ENCODE measurements at places on chromosomes 2 and 18. TPM values are rescaled to one million over a fixed set of nuclear protein-coding genes. Genes with fewer than 3 reads are reported as not detected.

The PRKAG3 gene
- total RNA-seq, result not detected

The SH3RF3 gene
- 3.8 TPM for total RNA-seq

The REG3A gene
- total RNA-seq, result not detected

The HMSD gene
- 2.0 TPM for total RNA-seq

- H3K27ac ChIP-seq, result no peak overlapping the region
- H3K27me3 ChIP-seq, result no peaks in the 10 kb centered on the region
- H3K4me1 ChIP-seq, result no peaks in the 10 kb centered on the region
Measured at GRCh38 chr2:144659731-144660275, 139.9 kb upstream of the ZEB2 start.

GRCh38 chr2:222608081-222608480 is 47.8 kb downstream of the FARSB start:
- no peaks in the 10 kb centered on the region for H3K36me3 ChIP-seq
- H3K27me3 ChIP-seq, result no peaks in the 10 kb centered on the region
- H3K4me1 ChIP-seq, result no peaks in the 10 kb centered on the region
- H3K4me3 ChIP-seq, result no peak overlapping the region
- DNase-seq, result no peak

The CNPPD1 gene
- total RNA-seq, result 29.7 TPM

- H3K4me3 ChIP-seq, result no peak overlapping the region
- DNase-seq, result no peak
- H3K27ac ChIP-seq, result no peak overlapping the region
- H3K27me3 ChIP-seq, result no peaks in the 10 kb centered on the region
Measured at GRCh38 chr2:183113630-183114029, 10.6 kb upstream of the NUP35 start.

DNA sequence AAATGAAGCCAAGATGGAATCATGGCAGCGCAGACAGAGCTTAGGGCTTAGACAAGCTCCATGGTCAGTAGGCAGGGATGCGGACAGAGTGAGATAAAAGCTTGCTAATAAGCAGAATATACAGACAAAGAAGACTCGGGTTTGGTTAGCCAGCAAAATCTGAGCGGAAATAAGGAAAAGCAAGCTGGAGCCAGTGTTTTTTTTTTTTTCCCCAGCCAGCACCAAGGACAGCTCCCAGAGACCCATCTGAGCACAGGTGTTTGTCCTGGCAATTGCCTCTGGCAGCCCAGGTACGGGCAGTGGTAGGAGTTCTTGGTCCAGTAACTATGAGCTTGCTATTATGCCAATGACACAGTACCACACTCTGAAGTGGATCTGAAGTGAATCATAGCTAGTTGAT is 187.6 kb downstream of the ADCYAP1 start:
- no peak overlapping the region for H3K27ac ChIP-seq
- no peaks in the 10 kb centered on the region for H3K27me3 ChIP-seq
- H3K4me1 ChIP-seq, result no peaks in the 10 kb centered on the region
- DNase-seq, result no peak
- no peak overlapping the region for H3K4me3 ChIP-seq
- H3K36me3 ChIP-seq, result no peaks in the 10 kb centered on the region

- no peak for DNase-seq
- H3K36me3 ChIP-seq, result no peaks in the 10 kb centered on the region
- H3K27ac ChIP-seq, result no peak overlapping the region
- H3K4me3 ChIP-seq, result no peak overlapping the region
- no peaks in the 10 kb centered on the region for H3K27me3 ChIP-seq
- H3K4me1 ChIP-seq, result no peaks in the 10 kb centered on the region
Measured at GRCh38 chr2:37647971-37648330, 23.5 kb downstream of the CDC42EP3 start.

The SPC25 gene
- 1.0 TPM for total RNA-seq

GRCh38 chr2:75292826-75293225 is 93.5 kb upstream of the TACR1 start:
- no peaks in the 10 kb centered on the region for H3K36me3 ChIP-seq
- no peaks in the 10 kb centered on the region for H3K4me1 ChIP-seq
- H3K27me3 ChIP-seq, result no peaks in the 10 kb centered on the region
- no peak for DNase-seq
- H3K27ac ChIP-seq, result no peak overlapping the region

- no peaks in the 10 kb centered on the region for H3K27me3 ChIP-seq
- H3K4me1 ChIP-seq, result no peaks in the 10 kb centered on the region
- no peak overlapping the region for H3K27ac ChIP-seq
- no peaks in the 10 kb centered on the region for H3K36me3 ChIP-seq
- DNase-seq, result no peak
- no peak overlapping the region for H3K4me3 ChIP-seq
Measured at GRCh38 chr2:238331916-238332315, 11.6 kb downstream of the TRAF3IP1 start.

DNA sequence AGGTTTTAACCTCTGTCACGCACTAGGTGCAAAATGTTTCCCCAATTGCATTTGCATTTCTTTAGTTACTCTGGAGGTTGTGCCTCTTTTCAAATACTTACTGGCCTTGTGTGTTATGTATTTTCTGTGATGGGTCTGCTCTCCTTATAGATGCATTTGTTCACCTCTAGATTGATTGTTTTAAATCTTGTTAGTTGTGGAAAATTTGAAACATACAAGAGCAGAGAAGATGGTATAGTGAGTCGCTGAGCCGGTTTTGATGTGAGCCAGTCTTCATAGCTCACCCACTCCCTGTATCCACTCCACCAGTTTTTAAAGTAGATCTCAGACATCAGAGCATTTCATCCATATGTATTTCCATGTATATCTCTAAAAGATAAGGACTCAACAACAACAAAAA is 6.5 kb downstream of the IMP4 start:
- H3K4me1 ChIP-seq, result no peaks in the 10 kb centered on the region
- H3K36me3 ChIP-seq, result no peaks in the 10 kb centered on the region
- H3K4me3 ChIP-seq, result no peak overlapping the region
- H3K27me3 ChIP-seq, result no peaks in the 10 kb centered on the region
- DNase-seq, result no peak

The CPO gene
- total RNA-seq, result 1.1 TPM

DNA sequence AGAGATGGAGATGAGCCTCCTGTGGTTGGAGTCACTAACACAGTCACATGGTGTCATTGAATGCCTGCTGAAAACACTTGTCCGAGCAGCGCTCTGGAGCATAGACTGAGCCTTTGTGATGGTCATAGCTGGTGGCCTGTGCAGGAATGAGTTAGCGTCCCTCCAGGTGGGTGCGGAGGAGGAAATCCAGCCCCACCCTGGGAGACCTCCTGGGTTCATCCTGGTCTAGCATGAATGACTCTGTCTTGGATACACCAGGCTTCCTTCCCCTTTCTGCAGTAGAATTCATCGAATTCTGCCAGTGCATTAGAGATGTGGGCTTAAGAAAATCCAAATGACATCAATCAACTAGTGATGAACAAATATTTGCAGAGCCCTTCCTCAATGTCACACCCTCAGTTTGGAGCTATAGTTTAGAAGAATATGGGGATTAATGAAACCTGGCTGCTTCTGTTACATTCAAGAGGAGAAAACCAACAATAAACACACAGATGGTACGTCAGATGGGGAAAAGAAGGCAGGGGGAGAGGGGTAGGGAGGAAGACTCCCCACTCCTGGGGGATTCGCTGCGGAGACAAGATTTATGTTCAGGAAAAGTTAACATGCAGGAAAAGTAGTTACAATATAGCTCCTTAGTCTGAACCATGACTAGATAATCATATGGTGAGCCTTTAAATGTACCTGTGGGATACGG is 136.7 kb downstream of the DDX1 start:
- DNase-seq, result no peak
- H3K27ac ChIP-seq, result no peak overlapping the region
- no peaks in the 10 kb centered on the region for H3K36me3 ChIP-seq
- H3K27me3 ChIP-seq, result no peaks in the 10 kb centered on the region
- peaks cover 23% of the 10 kb centered on the region for H3K4me1 ChIP-seq

The SERPINB12 gene
- total RNA-seq, result not detected

The LRATD1 gene
- 7.4 TPM for total RNA-seq

DNA sequence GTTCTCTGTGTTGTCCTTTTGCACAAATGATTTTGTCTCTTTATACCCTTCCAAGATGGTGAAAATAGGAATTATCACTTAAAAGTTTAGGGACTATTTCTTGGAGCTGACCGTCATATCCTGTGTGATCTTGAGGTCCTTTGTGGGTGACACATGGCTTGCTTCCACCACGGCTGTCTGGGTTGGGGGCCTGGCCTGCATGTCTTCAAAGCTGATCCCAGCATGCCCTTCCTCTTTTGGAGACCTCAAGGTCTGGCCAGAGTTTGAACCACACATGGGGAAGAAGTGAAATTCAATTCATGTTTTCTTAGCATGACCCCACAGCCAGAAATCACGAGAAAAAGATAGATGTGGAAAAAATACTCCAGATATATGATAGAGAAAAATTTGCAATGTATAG is 14.0 kb downstream of the SFTPB start:
- no peak overlapping the region for H3K27ac ChIP-seq
- no peak for DNase-seq
- no peak overlapping the region for H3K4me3 ChIP-seq
- no peaks in the 10 kb centered on the region for H3K27me3 ChIP-seq
- no peaks in the 10 kb centered on the region for H3K36me3 ChIP-seq

The TPO gene
- not detected for total RNA-seq

GRCh38 chr2:85071096-85071495 is 62.1 kb upstream of the TCF7L1 start:
- no peaks in the 10 kb centered on the region for H3K27me3 ChIP-seq
- no peak for DNase-seq
- no peak overlapping the region for H3K27ac ChIP-seq
- no peaks in the 10 kb centered on the region for H3K36me3 ChIP-seq

The GAREM2 gene
- total RNA-seq, result 6.2 TPM

DNA sequence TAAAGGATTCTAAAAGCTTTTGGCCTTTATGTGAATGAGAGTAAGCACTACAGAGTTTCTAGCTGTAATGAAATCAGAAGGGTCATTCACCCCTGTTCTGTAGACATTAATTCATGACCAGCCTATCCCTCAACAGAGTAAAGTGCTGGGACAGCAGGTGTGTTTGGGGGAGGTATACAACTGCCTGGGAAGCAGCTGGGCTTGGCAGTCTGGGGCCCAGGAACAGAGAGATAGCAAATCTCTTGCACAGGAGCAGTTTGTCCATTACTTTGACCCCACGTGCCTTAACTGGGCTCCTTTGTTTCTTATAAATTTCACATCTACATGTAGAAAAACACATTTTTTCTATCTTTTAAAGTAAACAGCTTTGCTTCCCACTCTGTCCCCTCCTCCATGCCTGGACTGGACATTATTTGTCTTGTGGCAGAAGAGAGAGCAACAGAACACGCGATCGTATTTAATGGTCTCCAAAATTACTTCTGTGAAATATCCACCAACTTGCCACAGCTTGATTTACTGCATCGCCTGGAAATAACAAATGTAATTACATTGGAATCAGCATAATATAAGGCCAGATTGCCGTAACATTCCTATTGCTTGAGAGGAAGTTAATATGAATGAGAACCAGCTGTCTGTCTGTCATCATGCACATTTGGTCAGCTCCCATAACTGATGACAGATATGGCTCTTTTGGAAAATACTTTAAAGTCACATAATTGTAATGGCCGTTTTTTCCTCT is 263.8 kb downstream of the RBM43 start:
- H3K4me1 ChIP-seq, result no peaks in the 10 kb centered on the region
- H3K27me3 ChIP-seq, result no peaks in the 10 kb centered on the region
- DNase-seq, result no peak
- no peak overlapping the region for H3K4me3 ChIP-seq
- no peaks in the 10 kb centered on the region for H3K36me3 ChIP-seq
- no peak overlapping the region for H3K27ac ChIP-seq
